Naive thymus-derived CD8-positive, alpha-beta T cell (primary cell): ENCODE measurements at places on chromosomes 6 and 20. TPM values are rescaled to one million over a fixed set of nuclear protein-coding genes. Genes with fewer than 3 reads are reported as not detected.

DNA sequence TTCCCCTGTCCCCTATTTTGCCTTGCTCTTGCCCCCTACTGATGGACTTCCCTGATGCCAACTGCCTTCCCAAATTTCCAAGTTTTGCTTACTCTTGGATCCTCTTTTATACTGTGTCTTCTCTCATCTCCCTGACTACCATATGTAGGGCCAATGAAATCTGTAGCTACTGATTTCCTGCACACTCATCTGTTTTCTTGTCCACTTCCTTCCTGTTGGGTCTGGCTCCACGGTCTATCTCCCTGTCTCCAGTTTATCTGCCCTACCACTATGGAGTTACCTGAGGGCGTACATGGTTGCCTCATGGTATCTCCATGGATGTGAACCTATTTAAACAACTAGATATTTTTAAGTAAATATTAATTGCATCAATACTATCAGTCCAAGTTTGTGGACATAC is 140.3 kb upstream of the MCHR2 start:
- no peak for DNase-seq

DNA sequence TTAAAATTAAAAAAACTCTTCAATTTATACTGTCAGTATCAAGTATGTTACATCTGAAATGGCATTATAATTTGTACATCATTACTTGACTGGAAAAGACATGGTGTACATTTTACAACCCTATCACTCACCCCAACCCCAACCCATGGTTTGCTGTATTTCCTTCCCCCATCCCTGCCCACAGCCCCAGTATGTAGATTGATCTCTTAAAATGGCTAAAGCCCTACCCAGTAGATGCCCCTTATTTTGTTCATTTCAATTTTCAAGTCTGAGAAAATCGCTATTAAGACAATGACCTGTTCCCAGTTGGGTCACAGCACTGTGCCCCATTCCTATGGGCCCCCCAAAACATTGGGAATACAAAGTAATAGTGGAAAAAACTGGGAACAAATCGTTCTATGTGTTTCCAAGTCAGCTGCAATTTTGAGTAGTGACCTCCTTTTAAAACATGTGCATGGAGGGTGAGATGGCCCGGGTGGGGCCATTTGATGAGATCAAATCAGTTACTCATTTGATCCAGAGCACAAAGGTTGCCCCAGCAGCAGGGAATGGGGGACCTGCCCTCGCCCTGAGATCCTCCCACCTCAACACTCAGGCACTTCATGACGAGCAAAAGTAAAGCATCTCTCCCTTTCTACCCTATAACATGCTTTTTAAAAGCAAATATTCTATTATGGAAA is 13.3 kb downstream of the EZR start:
- no peak for DNase-seq

DNA sequence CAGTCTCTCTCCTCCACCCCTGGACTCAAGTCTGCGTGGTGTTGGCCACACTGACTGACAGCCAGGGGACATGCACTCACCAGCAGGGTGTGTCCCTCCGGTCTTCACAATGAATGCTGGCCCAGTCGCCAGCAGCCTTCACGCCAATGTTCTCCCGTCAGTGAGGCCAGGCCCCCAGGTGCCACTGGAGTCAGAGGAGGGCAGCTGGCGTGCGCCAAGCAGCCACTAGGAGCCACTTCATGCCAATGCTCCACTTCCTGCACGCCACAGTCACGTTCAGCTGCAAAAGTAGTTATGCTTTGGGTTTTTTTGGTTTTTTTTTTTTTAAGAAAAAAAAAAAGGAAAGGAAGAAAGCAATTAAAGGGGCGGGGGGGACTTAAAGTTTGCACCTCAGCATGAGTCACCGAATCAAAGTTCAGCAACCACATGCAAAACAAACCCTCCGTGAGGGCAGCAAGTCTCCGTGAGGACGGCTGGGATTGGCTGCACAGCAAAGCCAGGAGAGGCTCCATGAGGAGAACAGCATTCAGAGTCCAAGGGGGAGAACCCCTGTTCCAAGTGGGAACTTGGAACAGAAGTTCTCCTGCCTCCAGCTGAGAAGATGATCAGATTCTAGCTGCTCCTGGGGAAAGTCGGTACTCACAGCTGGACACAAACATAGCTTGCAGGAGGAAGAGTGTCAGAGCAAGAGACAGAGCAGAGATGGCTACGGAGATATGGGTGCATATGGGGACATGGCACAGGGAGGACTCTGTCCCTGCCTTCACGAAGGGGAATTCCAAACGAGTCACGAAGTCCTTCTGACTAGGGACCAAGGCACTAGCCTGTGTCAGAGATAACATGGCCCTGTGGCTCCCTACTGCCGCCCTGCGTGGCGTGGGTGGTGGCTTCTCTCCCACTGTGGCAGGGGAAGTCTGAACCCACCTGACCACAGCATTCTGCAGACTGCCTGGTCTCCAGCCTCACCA is at the start of gene ZC3H12D:
TSS of gene ZC3H12D (minus strand) at position 282 of the 968 bp plus-strand sequence. CDS start 10,471 bp downstream, outside the sequence.
- DNase-seq = peak; percentile 59

DNA sequence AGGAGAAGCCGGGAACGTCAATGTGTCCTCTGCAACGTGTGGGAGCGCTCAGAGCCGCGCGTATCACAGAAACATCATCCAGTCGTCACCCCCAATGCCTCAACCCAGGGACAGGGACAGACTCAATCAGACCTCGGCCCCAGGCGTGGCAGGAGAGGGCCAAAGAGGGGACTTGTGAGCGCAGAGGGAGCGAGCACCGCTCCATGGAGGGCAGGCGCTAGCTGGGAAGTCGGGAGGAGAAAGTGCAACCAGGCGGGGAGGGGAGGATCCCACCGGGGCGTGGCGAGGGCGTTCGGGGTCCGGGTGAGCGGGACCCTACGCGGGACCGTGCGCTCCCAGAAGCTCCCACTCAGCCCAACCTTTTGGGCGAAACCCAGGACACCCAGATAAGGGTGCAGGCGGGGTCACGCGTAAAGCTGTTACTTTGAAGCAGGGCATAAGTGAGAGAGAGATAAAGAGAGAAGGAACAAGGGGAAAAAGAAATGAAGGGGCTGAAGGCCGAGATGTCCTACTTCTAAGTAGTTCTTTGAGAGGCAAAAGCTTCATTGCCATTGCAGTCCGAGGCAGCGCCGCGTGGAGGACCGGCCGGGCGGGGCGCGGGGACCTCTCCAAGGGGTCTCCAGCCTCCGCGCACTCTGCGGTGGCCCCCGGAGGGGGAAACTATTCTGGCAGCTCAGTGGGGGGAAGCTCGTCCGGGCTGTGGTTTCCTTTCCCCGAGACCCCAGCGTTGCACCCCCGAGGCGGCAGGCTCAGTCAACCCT is 862 bp upstream of the SOBP start:
- no peak for DNase-seq

DNA sequence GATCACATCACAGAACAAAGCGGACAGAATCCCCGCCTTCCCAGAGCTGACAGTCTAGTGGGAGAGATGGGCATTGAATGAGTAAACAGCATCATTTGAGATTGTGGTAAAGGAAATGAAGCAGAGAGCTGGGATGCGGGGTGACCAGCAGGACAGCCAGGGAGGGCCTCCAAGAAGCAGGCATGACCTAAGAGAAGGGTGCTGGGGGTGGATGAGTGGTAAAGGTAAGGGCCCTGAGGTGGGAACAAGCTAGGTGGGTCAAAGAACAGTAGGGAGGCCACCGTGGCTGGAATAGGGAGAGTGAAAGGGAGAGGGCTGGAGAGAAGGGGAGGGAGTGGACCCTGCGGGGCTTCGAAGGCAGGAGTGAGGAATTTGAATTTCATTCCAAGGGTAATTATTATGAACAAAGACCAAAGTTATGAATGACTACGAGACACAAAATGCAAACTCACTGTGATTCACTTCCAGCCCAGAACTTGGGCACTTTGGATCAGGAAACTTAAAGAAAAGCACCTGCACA is 61.4 kb downstream of the CEBPB start:
- no peak for DNase-seq

DNA sequence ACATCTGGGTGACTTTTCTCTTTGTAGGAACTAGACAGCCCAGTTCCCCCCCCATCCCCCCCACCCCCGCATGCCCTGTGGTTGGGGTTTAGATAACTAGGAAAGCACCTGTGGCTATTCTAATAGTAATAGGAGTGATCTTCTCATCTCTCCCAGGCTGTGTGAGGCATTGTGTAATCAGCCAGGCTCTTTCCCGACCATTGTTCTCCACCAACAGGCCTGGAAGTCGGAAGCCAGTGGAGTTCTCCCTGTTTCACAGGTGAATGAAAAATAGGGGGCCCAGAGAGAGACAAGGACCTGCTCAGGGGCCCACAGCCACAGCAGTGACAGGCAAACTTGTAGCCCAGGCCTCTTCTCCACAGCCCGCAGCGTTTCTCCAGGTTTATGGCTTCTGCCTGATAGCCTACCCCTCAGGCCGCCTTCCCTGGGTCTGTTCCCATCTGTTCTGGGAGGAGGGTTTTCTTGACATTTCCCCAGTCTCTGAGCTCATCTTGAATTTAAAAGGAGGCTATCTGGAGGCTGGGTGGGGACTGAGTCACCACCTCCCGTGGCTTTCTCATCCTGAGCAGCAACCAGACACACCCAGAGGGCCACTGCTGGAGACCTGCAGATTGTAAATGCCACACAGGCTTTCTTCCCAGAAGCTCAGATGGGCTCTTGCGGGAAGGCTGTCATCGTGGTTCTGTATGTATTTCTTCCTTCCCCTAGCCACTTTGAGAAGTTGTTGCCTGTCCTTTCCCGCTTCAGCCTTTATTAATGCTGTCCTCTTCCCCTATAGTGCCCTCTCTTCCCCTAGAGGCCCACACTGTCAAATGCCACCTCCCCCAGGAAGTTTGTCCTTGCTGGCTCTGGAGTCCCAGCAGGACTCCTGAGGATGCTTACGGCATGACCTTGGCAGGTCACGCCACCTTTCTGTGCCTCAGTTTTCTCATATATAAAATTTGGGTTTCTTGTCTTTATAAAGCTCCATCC is 75.9 kb upstream of the MYL9 start:
- no peak for DNase-seq

- DNase-seq = no peak
These were observed 124.4 kb upstream of the PRL start for GRCh38 chr6:22421198-22421597.

DNA sequence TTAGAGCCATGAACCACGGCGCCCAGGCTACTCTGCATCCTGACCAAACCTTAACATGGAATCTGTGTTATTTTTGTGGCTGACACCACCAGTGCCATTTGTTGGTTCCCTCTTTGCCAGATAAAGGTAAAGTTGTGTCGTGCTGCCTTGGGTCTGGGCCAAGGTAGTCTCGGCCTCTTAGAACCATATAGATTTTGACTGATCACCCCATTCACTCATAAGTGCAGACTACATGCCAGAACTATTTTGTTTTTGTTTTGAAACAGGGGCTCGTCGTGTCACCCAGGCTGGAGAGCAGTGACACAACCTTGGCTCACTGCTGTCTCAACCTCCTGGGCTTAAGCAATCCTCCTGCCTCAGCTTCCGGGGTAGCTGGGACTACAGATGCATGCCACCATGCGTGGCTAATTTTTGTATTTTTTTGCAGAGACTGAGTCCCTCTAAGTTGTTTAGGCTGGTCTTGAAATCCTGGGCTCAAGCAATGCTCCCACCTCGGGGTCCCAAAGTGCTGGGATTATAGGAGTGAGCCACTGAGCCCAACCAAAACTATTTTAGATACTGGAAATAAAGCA is 19.2 kb upstream of the RIPOR3 start:
- DNase-seq = no peak

DNA sequence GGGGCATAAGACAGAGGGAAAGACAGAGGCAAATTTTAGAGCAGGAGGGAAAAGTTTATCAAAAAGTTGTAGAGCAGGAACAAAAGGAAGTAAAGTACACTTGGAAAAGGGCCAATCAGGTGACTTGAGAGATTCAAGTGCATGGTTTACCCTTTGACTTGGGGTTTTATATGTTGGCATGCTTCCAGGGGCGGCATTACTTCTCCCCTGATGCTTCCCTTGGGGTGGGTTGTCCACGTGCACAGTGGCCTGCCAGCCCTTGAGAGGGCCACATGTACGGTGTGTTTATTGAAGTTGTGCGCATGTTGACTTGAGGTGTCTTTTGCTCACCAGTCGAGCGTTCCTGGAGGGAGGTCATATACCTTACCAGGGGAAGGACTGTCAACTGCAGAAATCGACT is 259.5 kb upstream of the JARID2 start:
- DNase-seq = no peak

- DNase-seq = no peak
These were observed 4.6 kb downstream of the HLA-DPB1 start for GRCh38 chr6:33080127-33081089.

DNA sequence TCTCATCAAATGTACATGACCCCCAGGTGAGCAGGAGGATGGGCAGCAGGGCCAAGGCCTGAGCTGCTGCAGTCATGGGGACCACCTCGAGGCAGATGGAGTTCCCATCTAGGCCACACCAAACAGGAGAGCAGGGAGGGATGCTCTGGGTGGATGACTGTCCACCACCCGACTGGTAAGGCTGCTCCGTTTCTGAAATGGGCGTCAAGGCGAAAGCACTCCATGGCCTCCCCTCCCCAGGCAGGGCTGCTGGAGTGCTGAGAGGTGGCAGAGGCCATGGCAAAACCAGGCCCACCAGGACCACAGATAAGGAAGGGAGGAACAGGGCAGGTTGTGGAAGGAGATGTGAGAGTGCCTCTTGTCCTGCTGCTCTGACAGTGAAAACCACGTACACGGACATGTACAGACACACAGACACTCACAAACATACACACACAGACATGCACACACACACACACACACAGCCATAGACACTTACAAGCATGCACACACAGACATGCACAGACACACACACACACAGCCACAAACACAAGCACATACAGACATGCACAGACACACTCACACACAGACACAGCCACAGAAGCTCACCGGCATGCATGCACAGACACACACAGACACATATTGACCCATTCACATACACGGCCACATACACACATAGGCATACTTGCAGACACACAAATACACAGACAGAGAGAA is 93.2 kb downstream of the PSMG4 start:
- DNase-seq = no peak

DNA sequence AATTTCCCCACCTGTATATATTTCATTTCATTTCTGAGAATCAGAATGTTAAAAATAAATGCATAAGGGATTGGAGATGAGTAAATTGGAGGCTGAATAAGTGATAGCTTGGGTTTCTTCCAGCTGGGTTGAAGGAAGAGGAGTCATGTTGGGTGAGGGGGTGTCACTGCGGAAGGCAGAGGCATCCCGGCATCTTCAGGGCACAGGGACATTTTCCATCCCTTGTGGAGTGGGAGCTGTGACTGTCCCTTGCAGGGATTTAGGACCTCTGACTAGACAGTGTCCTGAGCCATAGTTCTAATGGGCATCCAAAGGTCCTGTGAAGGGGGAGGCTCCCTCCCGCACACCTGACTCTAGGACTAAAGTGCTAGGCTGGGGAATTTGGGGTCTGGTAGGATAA is 2.1 kb downstream of the MCHR2 start:
- no peak for DNase-seq

DNA sequence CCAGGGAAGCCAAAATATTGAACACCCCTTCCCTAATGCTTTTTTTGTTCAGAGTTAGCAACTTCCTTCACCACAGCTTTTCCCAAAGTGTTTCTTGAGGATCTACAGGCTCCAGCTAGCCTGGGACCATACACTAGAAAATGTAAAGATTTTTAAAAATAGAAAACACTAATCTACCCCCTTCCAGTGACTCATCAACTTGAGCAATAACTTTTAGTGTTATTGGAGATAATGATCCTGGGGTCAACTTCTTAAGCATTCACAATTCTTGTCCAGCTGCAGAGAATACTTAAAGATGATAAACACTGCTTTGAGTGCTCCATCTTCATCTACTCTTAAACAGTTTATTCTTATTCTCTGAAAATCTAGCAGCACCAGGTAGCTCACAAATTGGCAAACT is 131.6 kb downstream of the COL9A1 start:
- DNase-seq = no peak

GRCh38 chr6:131958542-131959470 is 7.6 kb upstream of the CCN2 start:
- no peak for DNase-seq

RAB44 gene
- not detected for total RNA-seq

SPDEF gene
- not detected for total RNA-seq

SLC22A1 gene
- 2.3 TPM for total RNA-seq

SLC52A3 gene
- not detected for total RNA-seq

MUC21 gene
- not detected for total RNA-seq
